ENCODE measurements at places on chromosomes 12 and 14. TPM values are rescaled to one million over a fixed set of nuclear protein-coding genes. Genes with fewer than 3 reads are reported as not detected.

- DNase-seq, result no peak
These were observed 74.0 kb upstream of the G2E3 start for GRCh38 chr14:30484976-30485375.

The HIF1A gene
- 181 TPM for total RNA-seq

The RNASE4 gene
- total RNA-seq, result 135 TPM

The RILPL1 gene
- total RNA-seq, result 13.4 TPM

The BCL11B gene
- total RNA-seq, result 7.9 TPM

The ARHGAP9 gene
- 20.4 TPM for total RNA-seq

DNA sequence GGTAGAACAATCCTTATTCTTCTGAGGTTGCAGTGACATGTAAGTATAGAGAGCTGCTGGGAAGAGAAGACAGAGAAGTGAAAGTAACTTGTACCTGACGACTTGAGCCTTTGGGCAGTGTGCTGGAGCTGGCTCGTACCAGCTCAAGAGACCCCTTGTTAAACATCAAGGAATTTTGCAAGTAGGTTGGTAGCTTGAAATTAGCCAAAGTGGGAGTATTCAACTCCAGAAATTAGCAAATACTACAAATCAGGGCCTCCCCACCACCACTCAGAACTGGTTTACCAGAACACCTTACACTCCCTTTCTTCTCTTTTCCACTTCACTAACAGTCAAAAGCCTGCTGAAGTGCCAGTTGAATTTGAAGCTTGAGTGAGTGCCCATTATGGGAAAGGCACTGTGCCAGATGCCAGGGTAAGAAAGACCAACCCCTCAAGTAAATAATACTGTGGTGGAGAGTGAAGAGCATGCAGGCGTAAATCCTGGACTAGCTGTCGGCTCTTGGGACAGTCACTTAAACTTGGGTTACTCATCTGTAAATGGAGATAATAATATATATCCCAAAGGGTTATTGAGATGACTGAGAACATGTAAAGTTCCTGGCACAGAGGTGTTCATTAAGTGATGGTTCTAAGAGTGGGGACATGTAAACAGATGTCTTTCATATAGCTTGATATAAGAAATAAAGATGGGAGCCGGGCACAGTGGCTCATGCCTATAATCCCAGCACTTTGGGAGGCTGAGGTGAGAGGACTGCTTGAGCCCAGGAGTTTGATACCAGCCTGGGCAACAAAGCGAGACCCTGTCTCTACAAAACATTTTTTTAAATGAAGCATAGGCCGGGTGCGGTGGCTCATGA lies 27.0 kb upstream of the EID3 start:
- no peak for DNase-seq

- DNase-seq, result no peak
These were observed 6.0 kb downstream of the KRT2 start for GRCh38 chr12:52645982-52646381.

- DNase-seq, result no peak
These were observed 22.0 kb downstream of the RPS6KA5 start for GRCh38 chr14:91038439-91038838.

The CIROP gene
- total RNA-seq, result not detected

- no peak for DNase-seq
These were observed 13.7 kb downstream of the REM2 start for GRCh38 chr14:22896760-22897159.

DNA sequence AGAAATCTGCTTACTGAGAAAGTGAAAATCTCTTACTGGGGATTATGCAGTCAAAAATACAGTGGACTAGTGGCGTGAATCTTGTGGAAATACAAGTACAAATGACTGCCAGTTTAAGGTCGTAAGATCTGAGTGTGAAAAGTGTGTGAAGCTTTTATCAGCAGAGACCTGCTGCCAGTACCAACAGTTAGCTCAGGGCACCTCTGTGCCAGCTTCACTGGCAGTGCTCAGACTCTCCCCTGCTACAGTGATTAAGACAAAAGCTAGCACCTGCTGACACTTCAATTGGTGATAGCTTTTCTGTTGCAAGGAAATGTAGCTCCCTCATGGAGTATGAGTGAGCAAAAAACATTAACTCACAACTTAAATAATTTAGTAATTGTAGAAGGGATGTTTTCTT lies 185.1 kb downstream of the ANO6 start:
- DNase-seq, result no peak

DNA sequence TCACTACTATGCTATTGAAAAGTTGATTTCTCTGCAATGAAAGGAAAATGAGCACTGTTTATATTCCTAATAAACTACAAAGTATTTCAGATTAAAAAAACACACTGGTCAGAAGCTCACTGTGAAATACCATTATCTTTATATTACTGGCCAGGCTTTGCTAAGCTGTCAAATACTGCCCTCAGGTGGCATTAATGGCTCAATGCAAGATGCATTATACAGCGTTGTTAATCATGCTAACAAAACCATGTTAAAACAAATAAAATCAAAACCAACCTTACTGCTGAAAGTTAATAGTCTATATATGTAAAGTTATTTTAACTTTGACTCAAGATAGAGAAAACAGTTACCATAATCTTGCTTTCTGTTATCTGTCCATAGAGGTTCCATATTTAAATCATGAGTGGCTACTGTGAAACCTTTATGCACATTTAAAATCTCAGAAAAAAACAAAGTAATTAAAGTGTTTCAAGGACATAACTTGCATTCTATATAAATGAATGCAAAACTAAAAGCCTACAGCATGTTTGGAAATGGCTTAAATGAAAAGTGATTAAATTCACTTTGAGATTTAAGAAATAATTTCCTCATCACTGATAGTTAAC lies 121.7 kb downstream of the RALGAPA1 start:
- peak; percentile 26 for DNase-seq

- DNase-seq, result peak; percentile 86
These were observed 820 bp downstream of the BICDL1 start for GRCh38 chr12:119989731-119990381.

DNA sequence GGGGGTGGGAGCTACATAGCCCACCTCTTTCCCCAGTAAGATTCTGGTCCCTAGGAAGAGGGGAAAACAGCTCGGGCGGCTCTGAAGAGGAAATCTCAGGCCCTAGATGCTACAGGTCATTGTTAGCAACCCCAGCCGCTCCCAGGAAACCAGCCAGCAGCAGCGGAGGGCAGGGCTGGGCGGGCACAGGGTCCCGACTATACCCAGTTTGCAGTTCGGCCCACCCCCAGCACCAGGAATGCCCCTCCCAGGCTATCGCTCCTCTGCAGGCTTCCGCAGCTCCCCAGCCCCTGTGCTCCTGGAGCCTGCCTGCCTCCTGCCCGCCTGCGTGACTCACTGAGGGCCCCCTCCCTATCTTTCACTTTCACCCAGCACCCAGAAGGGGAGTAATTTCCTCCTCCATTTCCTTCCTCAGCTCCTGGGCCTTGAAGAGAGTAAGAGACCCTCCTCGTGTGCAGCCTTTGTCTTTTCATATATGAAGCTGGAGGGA lies 27.2 kb upstream of the PNMA1 start:
- DNase-seq, result peak; percentile 71

- DNase-seq, result no peak
These were observed 189.5 kb upstream of the PLEKHG7 start for GRCh38 chr12:92513231-92513730.

- DNase-seq, result no peak
These were observed 52.0 kb upstream of the OSBPL8 start for GRCh38 chr12:76611533-76611932.

- DNase-seq, result no peak
These were observed 37.0 kb downstream of the APPL2 start for GRCh38 chr12:105198961-105199360.

DNA sequence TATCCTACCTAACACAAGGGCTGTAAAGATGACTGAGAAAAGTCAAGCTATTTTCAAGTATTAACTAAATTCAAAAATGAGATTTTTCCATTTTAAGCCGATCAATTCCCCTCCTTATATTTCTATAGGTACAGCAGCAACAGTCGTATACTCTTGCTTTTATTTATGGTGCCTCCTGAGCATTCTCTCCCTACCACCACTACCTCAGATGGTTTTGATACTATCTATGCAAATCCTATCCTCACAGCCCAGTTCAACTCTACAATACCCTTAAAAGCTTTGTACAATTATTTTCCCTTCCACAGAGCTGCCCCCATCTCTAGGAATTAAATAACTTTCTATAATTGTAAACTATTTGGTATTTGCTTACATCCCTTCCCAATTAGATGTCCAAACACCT lies 52.1 kb downstream of the GALC start:
- DNase-seq, result no peak

The FAM181A gene
- not detected for total RNA-seq

GRCh38 chr12:65938807-65939206 lies 114.5 kb downstream of the HMGA2 start:
- DNase-seq, result no peak

DNA sequence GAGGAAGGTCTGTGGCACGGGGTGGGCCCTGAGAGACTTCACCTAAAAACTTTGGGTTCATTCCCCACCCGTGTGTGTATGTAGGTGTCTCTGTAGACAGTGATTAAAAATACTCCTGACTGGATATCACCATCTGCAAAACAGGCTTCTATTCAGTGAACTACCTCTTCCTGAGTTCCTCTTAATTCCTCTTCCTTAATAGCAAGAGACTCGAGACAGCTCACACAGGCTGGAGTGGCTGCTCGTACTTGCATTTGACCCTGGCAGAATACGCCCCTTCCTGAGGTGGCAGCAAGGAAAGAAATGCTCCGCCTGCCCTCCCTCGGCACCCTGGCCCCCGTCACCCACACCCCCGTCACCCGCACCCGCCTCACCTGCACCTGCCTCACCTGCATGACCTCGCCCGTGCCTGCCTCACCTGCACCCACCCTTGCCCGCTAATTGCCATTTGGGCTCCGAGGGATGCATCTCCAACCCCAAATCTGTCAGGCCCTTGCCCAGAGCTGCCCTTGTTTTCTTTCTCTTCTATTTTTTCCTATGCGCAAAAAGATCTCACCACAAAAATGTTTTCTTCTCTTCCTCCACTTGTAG lies 90.0 kb downstream of the FBXL14 start:
- DNase-seq, result no peak

DNA sequence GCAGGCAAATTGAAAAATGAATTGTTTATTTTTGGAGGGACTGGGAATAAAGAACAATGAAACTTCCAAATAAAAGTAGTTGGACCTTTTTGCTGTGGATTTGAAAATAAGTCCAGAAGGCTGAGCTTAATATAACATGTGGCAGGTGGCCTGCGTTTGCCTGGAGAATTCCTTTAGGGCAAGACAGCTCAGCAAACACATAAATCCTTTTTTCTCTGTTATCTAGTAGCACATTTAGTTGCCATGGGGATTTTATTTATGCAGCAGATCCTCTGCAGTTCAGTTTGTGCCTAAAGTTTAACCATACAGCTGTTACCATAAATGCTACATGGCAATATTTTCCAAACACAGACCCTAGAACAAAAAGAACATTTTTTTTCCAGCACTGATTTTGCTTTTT lies 180.0 kb downstream of the NPAS3 start:
- no peak for DNase-seq

DNA sequence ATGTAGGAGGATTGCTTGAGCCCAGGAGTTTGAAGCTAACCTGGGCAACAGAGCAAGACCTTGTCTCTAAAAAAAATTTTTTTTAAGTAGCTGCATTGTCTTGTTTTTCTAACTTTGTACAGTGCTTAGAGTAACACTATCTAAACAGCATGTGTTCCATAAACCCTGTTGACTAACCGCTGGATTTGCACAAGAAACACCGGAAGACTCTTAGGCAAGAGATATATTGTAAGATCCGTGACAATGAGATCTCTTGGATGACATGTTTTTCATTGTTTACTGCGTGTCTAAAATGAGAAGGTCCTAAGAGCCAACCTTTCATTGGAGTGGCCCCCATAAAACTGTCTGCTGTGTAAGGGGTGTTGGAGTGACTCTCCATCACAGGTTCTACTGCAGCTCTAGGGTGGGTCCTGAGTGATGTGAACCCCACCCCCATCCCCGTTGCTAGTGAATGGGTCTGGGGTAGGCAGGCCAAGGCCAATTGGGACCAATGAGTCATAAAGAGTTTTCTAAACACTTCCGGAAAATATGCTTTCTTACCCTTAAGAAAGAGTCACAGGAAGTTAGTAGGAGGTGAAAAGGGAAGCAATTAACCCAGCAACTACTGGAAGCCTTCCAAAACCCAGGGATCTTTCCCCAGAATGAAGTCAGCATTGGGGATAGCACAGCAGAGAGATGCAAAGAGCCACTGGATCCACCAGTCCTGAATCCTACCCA lies 24.3 kb upstream of the PCNX1 start:
- DNase-seq, result no peak

DNA sequence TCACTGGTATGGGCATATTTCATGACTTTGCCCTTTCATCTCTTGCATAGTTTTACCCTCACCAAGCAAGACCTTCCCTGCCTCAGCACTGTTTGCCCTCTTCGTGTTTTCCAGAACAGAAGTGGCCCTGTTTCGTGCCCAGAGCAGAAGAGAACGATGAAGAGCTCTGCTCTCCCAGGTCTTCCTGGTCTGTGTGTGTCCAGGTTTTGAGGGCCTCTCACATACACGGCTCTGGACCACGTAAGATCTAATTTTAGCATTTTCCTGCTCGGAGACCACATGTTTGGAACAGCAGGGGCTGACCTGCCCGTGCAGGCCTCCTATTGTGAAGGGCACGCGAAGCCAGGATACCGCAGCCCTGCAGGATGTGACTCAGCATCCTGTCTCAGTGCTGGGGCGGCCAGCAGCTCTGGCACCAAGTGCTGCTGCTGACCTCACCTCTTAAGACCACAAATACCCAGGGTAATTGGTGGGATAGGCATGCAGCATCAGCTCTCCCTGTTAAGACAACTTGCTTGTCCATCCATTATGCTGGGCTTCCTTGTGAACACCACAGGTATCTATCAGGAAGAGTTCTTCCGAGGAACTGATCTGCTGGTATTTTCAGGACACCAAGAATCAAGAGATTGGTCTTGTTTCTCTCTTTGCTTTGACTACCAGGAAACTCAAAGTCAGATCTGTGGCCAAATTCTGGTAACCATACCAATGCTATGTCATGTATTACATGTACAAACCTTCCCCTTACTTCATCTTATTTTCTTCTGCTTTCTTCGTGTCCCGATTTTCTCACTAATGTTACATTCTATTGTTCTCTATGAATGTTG lies 19.0 kb downstream of the SSH1 start:
- DNase-seq, result peak; percentile 81

DNA sequence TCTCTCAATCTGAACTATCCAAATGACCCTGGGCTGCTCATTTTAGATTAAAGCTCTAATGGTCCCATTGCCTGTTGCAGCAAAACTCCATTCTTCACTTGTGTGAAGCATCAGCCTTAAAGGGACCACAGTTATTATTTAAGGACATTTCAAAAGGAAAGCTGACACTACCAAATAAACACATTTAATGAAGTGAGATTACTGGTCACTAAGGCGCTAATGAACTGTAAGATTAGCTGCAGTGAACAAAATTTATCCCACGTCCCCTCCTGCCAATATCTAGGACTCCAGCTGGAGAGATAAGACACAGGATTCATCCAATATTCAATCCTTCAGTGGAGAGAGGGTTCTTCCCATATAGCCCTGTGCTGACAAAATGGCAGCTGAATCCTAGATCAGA lies 1029.2 kb upstream of the SEL1L start:
- DNase-seq, result no peak

The APOLD1 gene
- 8.0 TPM for total RNA-seq

DNA sequence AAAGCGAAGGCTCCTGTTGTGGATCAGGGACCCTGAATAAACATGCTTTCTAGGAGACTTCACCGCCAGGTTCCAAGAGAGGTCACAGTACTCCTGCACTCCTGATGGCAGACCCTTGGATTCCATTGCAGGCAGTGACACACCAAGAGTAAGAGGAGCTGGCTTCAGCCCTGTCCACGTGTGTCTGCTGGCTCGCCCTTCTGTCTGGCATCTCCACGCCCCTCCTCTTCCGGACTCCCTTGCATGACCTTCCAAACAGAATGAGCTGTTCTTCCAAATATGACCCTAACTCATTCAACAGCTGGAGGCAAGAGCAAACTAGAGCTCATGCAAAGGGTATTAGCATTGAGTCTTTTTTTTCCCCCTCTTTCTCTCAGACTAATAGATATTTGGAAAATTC lies 233.0 kb upstream of the PLEKHG7 start:
- no peak for DNase-seq

The PRB2 gene
- not detected for total RNA-seq

All from mucosa of gallbladder (tissue), 1 donor.